ENCODE measurements at places on chromosomes 16 and 17.
A peak's percentile ranks its signal among the peaks of the same experiment; 100 is the strongest.

- no peak for DNase-seq
These were observed 282.6 kb upstream of the IRX3 start for GRCh38 chr16:54568906-54569807.

GRCh38 chr17:41520821-41521521, 2.3 kb upstream of the KRT15 start:
- peak; percentile 77 for DNase-seq

DNA sequence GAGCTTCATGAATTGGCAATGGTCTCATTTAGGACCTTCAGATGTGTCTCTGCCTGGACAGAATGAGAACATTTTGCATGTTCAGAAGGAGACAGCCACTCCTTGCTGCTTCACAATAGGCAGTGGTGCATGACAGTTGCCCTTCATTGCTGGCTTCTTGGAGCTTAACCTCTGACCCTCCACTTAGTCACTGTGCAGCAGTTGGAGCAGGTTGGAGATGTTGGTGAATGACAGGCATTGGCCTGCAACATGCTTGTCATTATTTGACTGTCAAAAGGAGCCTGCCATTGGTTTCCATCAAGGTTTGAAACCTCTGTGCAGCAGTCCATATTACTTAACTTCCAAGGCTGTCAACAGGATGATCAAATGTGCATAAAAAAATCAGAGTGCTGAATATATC, 22.7 kb downstream of the FTO start:
- no peak for DNase-seq

DNA sequence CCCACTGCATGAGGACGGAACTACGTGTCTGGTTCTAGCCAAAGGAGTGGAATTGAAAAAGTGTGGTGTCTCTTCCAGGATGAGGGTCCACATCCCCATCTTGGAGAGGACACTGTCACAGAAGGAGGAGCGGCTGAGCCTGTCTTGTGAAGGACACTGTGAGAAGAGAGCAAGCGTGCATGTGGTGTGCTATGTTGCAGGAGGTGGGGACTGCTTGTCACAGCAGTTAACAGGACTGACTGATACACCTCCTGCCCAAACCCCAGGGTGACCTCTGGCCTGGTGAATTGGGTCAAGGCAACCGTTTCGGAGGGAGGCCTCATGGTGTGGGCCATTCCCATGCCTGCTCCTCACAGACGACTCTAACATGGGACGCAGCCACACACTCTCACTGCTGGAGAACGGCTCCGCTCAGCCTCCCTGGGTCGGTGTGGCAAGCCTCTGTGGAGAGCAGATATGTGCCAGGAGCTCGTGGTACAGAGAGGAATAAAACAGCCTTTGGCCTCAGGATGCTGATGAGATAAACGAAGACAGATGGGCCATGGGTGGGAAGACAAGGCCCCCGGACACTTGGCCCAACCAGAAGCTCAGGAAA, 56.4 kb upstream of the RBFOX3 start:
- no peak for DNase-seq

- DNase-seq: no peak
These were observed 480.0 kb downstream of the PMP22 start for GRCh38 chr17:14784997-14785696.

- DNase-seq: no peak
These were observed 180.9 kb downstream of the RAB11FIP4 start for GRCh38 chr17:31572341-31572740.

DNA sequence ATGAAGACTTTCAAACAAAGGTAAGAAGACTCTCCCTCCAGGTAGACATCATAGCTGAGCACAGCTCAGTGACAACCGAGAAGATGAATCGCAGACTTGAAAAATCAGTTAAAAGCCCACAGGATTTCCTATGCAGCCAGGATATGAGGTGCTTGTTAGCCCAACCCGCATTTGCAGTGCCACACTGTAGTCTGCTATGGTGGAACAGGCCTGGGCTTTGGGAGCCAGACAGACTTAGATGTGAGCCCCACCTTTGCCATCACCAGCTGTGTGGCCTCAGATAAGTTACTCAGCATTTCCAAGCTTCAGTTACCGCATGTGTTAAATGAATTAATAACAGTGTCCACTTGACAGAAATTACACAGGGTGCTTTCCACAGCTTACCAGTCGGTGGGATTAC, 204.4 kb upstream of the HS3ST3A1 start:
- no peak for DNase-seq

GRCh38 chr16:85416228-85417109, 196.7 kb upstream of the GSE1 start:
- peak; percentile 79 for DNase-seq

DNA sequence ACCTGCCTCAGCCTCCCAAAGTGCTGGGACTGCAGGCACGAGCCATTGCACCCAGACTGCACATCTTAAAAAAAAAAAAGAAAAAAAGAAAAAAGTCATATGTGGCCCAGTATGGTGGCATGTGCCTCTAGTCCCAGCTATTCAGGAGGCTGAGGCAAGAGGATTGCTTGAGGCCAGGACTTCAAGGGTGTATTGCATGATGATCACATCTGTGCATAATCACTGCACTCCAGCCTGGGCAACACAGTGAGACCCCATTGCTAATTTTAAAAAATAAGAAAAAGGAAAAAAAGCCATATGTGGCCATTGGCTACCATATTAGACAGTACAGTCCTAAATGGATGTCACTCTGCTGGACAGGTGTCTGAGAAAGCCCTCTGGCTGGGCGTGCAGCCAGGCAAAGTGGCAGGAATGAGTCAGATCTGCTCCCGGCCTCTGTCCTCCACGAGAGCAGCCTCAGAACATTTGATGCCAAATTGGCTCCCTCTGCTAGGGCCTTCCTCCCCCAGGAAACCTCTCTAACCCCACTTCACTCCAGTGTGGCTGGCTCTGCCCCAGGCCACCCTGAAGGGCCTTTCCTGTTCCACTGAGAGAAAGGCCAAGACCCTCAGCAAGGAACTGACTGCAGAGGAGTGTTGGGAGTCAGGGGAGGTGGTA, 14.7 kb downstream of the CA7 start:
- DNase-seq: peak; percentile 19

GRCh38 chr17:29068818-29069217, 25.9 kb downstream of the PIPOX start:
- no peak for DNase-seq

- no peak for DNase-seq
These were observed 235.2 kb upstream of the CDH5 start for GRCh38 chr16:66131156-66131807.

GRCh38 chr16:22386976-22387375, 12.6 kb upstream of the CDR2 start:
- no peak for DNase-seq

GRCh38 chr17:27475070-27475673, 18.9 kb downstream of the KSR1 start:
- no peak for DNase-seq

- DNase-seq: no peak
These were observed 60.7 kb downstream of the HS3ST3A1 start for GRCh38 chr17:13541032-13541480.

DNA sequence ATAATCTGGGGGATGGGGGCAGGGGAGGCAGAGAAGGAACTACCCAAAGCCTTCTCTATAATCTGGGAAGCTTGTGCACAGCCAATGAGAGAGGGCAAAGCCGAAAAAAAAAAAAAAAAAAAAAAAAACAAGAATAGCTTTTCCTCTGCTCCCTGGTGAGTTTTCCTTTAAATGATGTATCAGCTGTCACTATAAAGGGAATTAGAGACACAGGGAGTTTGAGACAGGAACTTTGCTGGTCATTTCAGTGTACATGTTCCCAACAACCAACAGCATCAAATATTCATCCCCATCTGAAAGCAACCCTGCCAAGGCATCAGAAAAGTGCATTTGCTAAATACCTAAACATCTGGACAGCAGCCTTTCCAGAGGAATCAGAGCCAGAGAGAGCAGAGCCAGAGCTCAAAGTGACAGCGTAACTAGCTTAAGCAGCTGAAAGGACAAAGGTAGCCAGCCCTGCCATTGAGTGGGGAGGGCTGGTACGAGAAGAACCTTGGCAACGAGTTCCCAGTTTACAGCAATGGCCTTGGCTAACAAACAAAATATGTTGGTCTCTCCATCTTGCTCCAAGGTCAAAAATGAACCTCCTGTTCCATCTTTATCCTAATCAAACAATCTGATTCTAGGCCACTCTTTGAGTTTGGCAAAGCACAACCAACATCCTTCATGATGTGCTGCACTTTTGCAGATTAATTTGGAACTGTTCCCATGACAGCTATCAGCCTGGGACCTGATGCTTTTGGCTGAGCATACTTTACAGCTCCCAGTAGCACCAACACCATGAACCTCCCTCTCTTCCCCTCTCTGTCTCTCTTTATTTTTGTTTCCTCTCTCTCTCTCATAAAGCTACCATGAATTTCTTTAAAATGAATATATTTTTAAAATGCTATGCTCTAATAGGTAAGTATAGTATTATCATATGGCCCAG, 143.7 kb upstream of the GNAO1 start:
- DNase-seq: peak; percentile 59

DNA sequence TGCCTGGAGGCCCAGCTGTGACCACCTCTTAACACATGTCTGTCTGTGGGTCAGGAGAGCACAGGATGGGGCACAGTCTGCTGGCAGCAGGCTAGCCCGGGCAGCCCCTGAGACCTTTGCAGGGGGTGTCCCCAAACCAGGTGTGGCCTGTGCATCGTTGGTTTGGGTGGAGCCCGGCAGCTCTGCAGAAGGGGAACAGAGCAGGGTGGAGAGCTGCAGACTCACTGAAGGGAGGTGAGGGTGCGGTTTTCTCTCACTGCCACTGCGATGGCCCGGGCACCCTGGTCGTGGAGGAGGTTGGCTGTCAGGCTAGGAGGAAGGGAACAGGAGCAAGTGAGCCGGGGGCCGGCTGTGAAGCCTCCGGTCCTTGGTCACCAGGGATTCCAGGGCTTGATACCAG, 28.8 kb downstream of the NLRC3 start:
- no peak for DNase-seq

DNA sequence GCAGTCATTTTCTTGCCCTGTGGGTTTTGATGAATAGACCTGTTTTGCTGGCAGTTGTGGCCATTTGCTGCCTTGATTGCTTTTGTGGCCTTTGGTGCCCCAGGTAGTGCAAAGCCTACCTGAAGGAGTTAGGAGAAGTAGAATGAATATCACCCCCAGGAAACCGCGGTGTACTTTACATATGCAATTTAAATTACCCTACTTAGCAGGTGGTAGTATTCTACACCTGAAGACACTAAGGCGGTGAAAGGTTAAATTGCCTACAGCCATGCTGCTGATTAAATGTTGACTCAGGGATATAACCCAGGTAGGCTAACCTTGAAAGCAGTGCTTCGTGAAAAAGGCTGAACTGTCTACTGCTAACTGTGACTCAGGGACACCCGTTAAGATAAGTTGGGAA, 27.2 kb upstream of the WWOX start:
- DNase-seq: no peak

DNA sequence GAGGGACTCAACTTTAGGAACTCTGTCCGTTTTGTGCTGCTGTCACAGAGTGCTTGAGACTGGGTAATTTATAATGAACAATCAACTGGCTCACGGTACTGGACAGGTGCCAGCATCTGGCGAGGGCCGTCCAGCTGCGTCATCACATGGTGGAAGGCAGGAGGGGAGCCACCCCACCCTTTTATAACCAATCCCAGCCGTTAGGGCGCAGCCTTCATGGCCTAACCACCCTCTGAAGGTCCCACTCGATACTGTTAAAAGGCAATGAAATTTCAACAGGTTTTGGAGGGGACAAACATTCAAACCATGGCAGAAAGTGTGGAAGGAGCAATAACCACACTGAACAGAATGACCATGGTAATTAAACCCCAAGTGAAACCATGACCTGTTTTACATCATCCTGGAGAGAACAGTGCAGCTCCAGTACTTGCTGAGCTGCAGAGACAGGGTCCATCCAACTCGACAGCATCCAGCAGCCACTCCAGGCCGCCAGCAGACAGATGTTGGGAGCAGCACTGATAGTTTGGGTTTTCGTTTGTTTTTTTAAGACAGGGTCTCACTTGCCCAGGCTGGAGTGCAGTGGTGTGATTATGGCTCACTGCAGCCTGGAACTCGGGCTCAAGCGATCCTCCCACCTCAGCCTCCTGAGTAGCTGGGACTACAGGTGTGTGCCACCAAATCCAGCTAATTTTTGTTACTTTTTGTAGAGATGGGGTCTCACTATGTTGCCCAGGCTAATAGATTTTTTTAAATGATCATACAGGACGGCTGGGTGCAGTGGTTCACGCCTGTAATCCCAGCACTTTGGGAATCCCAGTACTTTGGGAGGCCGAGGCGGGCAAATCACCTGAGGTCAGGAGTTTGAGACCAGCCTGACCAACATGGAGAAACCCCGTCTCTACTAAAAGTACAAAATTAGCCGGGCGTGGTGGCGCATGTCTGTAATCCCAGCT, 11.0 kb downstream of the CHMP6 start:
- DNase-seq: peak; percentile 92

DNA sequence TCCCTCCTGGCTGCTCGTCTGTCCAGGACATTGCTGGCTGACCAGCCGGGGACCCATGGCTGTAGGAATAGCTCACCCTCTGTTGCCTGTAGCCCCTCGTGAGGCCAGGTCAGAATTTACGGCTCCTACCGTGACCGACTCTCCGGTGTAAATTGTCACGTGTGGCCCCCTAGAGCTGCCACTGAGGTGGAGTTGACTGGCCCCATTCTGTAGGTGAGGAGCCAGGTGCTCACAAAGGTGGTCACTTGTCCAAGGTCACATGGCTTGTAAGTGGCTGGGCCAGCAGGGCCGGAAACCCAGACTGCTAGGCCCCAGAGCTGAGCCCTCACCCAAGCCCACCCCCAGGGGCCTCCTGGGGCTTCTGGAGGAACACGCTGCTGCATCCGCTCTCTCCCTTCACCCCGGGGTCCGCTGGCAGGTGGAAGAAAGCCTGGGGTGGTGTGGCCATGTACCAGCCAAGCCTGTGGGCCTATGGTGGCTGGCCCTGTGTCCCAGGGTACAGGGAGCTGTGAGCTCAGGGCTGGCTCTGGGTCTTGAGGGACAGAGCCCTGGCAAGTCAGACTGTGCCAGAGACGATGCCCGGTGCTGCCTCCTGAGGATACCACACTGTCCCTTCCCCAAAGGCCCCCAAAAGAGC, 120.7 kb downstream of the RAB11FIP4 start:
- DNase-seq: no peak

DNA sequence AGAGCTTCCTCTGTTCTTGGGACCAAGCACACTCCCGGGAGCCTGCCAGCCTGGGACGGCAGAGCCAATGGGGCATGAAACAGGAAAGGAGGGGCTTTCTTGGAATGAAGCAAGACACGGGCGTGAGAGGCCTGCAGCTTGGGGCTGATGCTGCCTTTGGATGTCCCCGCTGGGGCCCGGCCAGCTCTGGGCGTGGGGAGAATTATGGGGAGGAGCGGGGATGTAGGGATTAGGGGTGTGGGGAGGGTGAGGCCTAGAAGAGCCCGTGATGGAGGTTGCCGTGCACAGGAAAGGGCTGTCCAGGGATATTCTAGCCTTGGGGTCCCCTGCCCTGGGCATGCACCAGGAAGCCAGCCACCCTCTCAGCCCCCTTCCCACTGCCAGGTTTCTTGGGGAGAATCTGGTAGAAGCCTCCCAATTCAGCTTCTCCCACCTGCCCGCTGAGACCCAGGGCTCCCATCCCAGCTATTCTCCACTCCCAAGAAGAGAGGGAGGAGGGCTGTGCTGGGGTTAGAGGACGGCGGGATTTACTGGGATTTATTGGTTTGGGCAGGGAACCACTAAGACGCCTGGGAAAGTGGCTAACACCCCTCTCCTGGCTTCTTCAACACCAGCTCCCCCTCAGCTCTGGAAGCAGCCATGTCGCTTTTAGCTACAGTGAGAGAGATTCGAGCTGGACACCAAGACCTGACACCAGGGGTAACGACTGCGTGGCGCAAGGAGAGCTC, 20.0 kb upstream of the NXPH3 start:
- peak; percentile 41 for DNase-seq

- peak; percentile 54 for DNase-seq
These were observed 144.8 kb upstream of the CCL2 start for GRCh38 chr17:34110315-34110714.

Measured in SK-N-SH (cell line).